Hippocampal formation (tissue), 2 donors: ENCODE measurements at places on chromosomes 3 and 15.

- peak; percentile 63 for DNase-seq
Observed at GRCh38 chr3:38479431-38480092, 16.6 kb upstream of the EXOG start.

GRCh38 chr3:10901296-10901945, 85.4 kb downstream of the SLC6A11 start:
- no peak for DNase-seq

GRCh38 chr3:72034986-72035385, 250.0 kb upstream of the PROK2 start:
- DNase-seq, result no peak

- no peak for DNase-seq
Observed at GRCh38 chr3:69193749-69194148, 71.4 kb upstream of the LMOD3 start.

GRCh38 chr15:68335251-68335650, 57.7 kb downstream of the FEM1B start:
- peak; percentile 30 for DNase-seq
